ENCODE measurements at places on chromosomes 3 and 15. TPM values are rescaled to one million over a fixed set of nuclear protein-coding genes. Genes with fewer than 3 reads are reported as not detected.
A peak's percentile ranks its signal among the peaks of the same experiment; 100 is the strongest.

GRCh38 chr3:53258600-53259426 is 3.0 kb upstream of the TKT start:
- H3K4me1 ChIP-seq: peaks cover 7% of the 10 kb centered on the region
- H3K27ac ChIP-seq: peak overlapping the region; percentile 56
- no peak overlapping the region for H3K4me3 ChIP-seq
- H3K36me3 ChIP-seq: no peaks in the 10 kb centered on the region

Gene ATP2C1
- 61.7 TPM for total RNA-seq

Gene GOLGA6L4
- 1.0 TPM for total RNA-seq

DNA sequence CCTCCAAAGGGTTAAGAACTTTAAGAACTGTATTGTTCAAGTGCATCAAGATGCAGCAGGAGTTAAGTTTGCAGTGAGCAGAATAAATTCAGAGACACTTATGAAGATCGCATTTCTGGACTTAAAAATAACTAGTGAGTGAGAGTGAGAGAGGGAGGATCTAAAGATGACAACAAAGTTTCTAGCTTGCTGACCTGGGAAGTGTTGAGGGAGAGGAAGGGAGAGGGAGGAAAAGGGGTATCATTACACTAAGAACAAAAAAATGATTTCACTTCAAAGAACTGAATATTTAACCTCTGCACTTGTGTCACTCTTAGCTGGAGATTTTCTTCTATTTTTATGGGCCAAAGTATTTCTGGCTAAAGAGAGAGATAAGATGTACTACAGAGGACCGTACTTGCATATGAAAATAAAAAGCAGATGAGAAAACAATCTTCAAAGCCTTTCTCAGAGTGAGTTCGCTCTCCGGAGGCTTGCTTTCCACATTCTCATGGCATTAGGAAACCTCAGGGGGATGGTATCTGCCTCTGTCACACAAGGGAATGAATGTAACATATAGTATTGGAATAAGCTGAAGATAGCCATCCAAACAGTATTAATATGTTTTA is 91.4 kb upstream of the TJP1 start:
- H3K27ac ChIP-seq: peak overlapping the region; percentile 41
- no peak overlapping the region for H3K4me3 ChIP-seq
- no peaks in the 10 kb centered on the region for H3K27me3 ChIP-seq
- no peaks in the 10 kb centered on the region for H3K36me3 ChIP-seq
- no peak for DNase-seq

Gene NR1I2
- total RNA-seq: not detected

DNA sequence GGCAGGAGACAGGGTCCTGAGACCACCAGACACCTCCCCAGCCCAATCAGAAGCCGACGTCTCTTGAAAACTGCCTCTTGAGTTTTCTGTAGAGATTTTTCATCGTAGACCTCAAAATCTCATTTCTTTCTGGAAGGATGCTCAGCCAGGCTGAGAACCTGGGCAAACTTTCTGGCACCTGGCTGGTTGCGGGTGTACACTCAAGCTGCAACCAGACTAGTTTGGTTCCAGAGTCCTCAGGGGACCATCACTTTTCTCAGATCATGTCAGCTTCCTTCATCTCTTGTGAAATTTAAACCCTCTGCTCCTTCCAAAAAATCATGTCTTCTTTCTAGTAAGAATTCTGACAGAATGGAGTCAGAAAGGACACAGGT is 45.1 kb downstream of the CMTM7 start:
- no peak overlapping the region for H3K27ac ChIP-seq
- H3K27me3 ChIP-seq: no peaks in the 10 kb centered on the region
- no peaks in the 10 kb centered on the region for H3K4me1 ChIP-seq
- DNase-seq: no peak
- H3K36me3 ChIP-seq: no peaks in the 10 kb centered on the region
- H3K4me3 ChIP-seq: no peak overlapping the region

GRCh38 chr3:101413656-101414055 is 93.3 kb upstream of the IMPG2 start:
- H3K36me3 ChIP-seq: no peaks in the 10 kb centered on the region
- no peak overlapping the region for H3K4me3 ChIP-seq
- no peaks in the 10 kb centered on the region for H3K27me3 ChIP-seq
- no peak overlapping the region for H3K27ac ChIP-seq

DNA sequence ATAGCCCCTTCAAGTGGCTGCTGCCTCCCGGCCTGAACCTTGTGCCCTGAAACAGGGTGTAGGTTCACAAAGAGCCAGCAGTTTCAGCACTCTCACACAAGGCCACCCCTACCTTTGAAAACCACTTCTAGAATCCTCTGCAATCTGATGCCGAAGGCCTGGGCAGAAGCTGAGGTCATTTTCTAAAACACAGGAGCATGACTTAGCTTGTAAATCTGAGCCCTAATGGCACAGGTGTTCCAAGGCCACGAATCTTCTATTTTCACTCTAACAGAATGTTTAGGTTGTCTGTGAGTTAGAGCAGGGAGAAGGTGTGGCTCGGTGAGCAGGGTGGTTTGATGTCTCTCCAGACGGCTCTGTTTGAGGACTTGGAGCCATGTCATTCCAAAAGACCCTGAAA is 62.3 kb downstream of the SYNM start:
- peaks cover 33% of the 10 kb centered on the region for H3K4me1 ChIP-seq
- no peaks in the 10 kb centered on the region for H3K27me3 ChIP-seq
- peak overlapping the region; percentile 29 for H3K27ac ChIP-seq

DNA sequence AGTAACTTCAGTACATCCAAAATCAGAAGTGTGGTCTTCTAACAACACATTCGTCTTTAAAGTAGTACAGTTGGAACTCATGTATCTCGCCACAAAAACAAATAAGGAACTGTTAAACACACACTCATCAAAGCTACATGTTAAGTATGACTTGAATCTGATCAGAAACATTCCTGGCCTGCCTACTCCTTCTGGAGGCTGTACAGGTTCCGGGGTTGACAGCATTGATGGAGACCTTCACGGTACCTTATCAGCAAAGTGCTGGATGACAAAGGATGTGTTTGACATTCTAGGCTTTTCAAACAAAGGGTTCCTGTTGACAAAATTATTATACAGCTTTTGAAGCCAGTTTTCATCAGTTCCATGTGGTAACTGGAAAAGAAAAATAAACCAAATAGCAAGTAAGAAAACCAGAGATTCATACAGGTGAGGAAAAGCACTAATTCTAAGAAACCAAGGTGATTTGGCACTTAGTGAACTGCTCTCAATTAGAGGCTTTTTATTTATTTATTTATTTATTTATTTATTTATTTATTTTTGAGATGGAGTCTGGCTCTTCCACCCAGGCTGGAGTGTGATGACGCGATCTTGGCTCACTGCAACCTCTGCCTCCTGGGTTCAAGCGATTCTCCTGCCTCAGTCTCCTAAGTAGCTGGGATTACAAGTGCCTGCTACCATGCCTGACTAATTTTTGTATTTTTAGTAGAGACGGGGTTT is 44.3 kb downstream of the MYO5C start:
- H3K4me3 ChIP-seq: no peak overlapping the region
- no peak overlapping the region for H3K27ac ChIP-seq
- H3K4me1 ChIP-seq: no peaks in the 10 kb centered on the region
- H3K36me3 ChIP-seq: no peaks in the 10 kb centered on the region
- H3K27me3 ChIP-seq: no peaks in the 10 kb centered on the region

DNA sequence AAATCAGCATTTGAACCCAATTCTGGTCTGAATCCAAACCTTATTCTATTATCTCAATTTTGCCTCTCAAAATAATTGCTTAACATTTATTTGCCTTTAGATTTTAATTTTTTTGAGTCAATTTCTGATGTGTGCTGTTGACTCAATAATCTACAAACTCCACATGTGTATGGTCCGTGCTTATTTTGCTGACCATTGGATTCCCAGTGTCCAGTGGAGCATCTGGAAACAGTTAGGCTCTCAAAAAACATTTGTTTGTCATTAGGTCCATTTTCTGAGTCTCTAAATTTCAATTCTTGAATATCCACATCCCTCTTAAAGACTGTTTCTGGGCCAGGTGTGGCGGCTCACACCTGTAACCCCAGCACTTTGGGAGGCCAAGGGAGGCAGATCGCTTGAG is 19.2 kb upstream of the MYZAP start:
- no peaks in the 10 kb centered on the region for H3K4me1 ChIP-seq
- no peaks in the 10 kb centered on the region for H3K27me3 ChIP-seq
- no peaks in the 10 kb centered on the region for H3K36me3 ChIP-seq
- no peak overlapping the region for H3K27ac ChIP-seq
- no peak overlapping the region for H3K4me3 ChIP-seq
- DNase-seq: no peak

Gene IL1RAP
- 5.3 TPM for total RNA-seq

- H3K4me3 ChIP-seq: no peak overlapping the region
- H3K36me3 ChIP-seq: no peaks in the 10 kb centered on the region
- H3K27me3 ChIP-seq: no peaks in the 10 kb centered on the region
- no peak for DNase-seq
- H3K4me1 ChIP-seq: no peaks in the 10 kb centered on the region
Observed at GRCh38 chr3:55511895-55512570, 24.9 kb upstream of the WNT5A start.

Gene TTC23
- 10.4 TPM for total RNA-seq

GRCh38 chr3:79317551-79318518 is 450.0 kb downstream of the ROBO1 start:
- no peaks in the 10 kb centered on the region for H3K36me3 ChIP-seq
- no peak overlapping the region for H3K4me3 ChIP-seq
- no peaks in the 10 kb centered on the region for H3K27me3 ChIP-seq
- DNase-seq: no peak

Gene MKRN2OS
- total RNA-seq: 11.4 TPM

- no peak overlapping the region for H3K4me3 ChIP-seq
- H3K36me3 ChIP-seq: peaks cover 34% of the 10 kb centered on the region
- no peak overlapping the region for H3K27ac ChIP-seq
- H3K27me3 ChIP-seq: no peaks in the 10 kb centered on the region
- DNase-seq: no peak
- peaks cover 31% of the 10 kb centered on the region for H3K4me1 ChIP-seq
Observed at GRCh38 chr3:150543531-150543930, 2.8 kb downstream of the SERP1 start.

GRCh38 chr15:60523056-60523455 is 44.1 kb upstream of the ICE2 start:
- peaks cover 4% of the 10 kb centered on the region for H3K4me1 ChIP-seq
- no peaks in the 10 kb centered on the region for H3K36me3 ChIP-seq
- DNase-seq: no peak
- H3K27ac ChIP-seq: no peak overlapping the region
- no peak overlapping the region for H3K4me3 ChIP-seq
- H3K27me3 ChIP-seq: no peaks in the 10 kb centered on the region

Gene CCDC54
- total RNA-seq: not detected

DNA sequence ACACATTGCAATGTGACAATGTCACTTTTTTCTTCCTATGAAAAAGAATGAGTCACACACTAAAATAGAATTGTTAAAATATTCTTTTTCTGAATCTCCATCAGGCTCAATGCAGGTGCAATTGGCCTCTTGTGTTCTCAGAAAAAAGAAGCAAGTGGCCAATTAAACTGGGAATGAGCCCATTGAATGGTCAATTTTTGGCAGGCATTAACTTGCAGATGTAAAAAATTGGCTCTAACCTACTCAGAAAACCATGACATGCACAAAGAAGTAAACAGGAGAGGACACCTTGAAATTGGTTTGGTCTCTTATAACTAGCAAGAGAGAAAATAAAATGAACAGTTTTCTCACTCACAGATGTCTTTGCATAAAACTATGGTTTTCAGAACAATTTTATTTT is 820.8 kb downstream of the TBL1XR1 start:
- no peak overlapping the region for H3K27ac ChIP-seq
- no peaks in the 10 kb centered on the region for H3K27me3 ChIP-seq
- no peaks in the 10 kb centered on the region for H3K4me1 ChIP-seq
- DNase-seq: no peak

- H3K36me3 ChIP-seq: no peaks in the 10 kb centered on the region
- no peak overlapping the region for H3K27ac ChIP-seq
- peak overlapping the region; percentile 6 for H3K4me3 ChIP-seq
- H3K4me1 ChIP-seq: peaks cover 3% of the 10 kb centered on the region
- DNase-seq: peak; percentile 34
- no peaks in the 10 kb centered on the region for H3K27me3 ChIP-seq
Observed at GRCh38 chr3:66797889-66798560, 200.1 kb upstream of the KBTBD8 start.

Gene TJP1
- total RNA-seq: 159 TPM

DNA sequence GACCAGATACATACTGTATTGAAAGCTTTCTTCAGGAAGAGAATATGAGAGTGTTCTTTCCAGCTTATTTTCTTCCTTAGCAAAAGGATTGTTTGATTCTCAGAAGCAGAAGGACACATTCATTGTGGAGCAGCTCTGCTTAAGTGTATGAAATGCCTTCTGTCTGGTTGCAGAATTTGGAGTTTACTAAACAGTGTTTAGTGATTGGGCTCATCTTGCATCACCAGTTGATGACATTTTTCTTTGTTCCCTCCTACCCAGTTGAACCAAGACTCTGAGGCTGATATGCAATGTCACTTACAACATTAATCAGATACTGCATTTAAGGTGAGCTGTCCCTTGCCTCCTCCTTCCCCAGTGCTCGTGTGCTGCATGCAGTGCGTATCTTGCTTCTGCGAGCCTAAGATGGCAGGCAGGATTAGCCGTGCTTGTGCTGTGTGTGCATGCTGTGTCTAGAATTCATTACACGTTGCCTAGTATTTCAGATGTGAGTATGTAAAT is 18.4 kb downstream of the ZBTB38 start:
- peaks cover 7% of the 10 kb centered on the region for H3K4me1 ChIP-seq
- no peak overlapping the region for H3K4me3 ChIP-seq
- peak overlapping the region; percentile 7 for H3K27ac ChIP-seq
- H3K27me3 ChIP-seq: no peaks in the 10 kb centered on the region
